ENCODE measurements at places on chromosomes 4 and X.
A peak's percentile ranks its signal among the peaks of the same experiment; 100 is the strongest.

- DNase-seq, result peak; percentile 38
Measured at GRCh38 chrX:10041383-10041782, 74.2 kb downstream of the CLDN34 start.

DNA sequence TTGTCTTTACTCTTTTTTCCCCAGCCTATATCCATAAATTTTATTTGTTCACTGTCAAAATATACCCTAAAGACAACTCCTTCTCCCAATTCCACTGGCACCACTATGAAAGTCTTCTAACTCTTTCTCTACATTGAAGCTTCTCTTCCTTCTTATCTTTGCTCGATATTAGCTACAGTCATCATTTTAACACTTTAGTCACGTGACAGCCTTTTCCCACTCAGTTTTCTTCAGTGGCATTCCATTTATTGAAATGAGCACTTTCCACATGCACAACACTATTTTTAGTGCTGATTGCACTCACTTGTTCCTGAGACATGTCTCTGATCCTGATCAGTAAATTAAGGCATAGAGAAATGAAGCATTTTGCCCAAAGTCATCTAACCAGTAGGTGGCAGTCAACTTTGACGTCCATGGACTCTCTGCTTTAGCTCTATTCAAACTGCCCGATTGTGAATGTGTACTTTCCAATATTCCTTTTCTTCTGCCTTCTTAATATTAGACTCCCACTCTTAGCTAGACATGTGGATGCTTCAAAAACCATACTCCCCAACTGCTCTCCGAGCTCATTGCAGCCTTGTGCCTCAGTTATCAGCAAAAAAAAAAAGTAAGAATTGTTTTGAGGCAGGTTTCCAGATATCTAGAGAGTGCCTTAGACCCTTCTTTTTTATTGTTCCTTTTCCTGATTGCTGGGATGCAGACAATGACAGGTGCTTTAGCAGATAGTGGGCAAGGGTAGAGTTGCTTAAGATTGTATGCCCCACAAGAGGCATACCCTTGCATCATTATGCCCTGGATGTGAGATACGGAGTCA is 394.4 kb upstream of the ADGRL3 start:
- DNase-seq, result peak; percentile 15

GRCh38 chr4:13178621-13179020 is 305.5 kb downstream of the RAB28 start:
- DNase-seq, result no peak

DNA sequence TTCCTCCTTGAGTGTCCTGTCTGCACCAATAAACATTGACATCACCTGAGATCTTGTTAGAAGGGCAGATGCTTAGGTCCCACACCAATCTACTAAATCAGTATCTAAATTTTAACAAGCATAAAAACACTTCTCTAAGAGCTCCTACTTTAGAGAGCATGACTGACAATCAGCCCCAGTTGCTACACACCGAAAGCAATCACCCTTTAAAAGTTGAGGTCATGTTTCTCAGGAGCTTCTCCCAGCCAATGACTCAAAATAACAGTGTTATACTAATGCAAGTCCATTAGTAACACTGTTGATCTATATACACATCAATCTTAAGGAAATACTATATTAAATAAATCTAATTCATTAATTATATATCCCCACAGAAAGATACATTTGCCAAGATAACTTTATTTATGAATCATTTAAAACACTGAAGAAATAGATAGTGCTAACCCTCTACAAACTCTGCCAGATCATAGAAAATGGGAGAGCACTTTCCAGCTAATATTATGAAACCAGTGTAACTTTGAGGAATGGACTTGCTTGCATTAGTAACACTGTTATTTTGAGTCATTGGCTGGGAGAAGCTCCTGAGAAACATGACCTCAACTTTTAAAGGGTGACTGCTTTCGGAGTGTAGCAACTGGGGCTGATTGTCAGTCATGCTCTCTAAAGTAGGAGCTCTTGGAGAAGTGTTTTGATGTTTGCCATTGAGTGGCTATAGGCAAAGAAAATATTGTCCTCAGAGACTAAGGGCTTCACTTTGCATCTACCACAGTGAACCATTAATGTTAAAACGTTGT is 109.8 kb upstream of the HDX start:
- DNase-seq, result no peak

DNA sequence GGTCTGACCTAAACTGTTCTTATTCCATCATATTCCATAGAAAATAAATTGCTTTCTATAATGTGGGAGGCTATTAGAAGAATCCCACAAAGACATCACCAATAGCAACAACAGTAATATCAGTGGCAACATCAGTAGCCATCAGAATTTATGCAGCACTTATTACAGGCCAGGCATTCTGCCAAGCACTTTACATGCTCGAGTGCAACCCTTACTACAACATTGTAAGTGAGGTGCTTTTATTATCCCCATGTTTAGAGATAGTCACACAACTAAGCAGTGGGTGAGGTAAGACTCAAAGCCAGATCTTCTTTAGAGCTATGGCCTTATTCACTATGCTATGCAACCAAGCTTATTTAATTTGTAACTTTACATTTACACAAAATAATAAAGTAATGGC is 317.1 kb upstream of the BMP3 start:
- DNase-seq, result no peak

DNA sequence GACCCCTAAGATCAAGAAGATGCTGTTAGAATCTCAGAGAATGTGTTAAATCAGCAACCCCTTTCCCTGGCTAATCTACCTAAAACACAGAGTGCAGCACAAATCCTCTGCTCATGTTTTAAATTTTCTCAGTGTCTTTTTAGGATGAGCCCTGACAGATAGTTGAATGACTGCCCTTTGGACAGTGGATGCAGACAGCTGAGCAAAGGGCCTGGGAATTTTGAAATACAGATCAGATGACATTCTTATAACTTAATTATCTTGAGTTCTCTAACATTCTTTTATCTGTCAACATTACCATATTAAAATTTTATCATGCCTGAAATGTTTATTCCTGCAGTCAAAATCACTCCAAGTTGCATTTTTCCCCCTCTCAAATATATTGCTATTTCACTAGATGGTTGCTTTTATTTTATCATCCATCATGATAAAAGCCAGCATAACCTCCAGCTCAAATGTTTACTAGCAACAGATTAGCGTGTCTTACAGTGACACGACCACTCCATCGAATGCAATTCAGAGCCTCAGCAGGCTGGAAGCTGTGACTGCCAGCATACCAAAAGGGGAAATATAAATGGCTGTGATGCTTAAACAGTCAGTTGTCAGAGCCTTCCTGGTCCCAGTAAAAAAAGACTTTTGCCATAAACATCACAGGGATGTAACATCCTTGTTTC is 22.8 kb upstream of the ARHGAP24 start:
- DNase-seq, result no peak

DNA sequence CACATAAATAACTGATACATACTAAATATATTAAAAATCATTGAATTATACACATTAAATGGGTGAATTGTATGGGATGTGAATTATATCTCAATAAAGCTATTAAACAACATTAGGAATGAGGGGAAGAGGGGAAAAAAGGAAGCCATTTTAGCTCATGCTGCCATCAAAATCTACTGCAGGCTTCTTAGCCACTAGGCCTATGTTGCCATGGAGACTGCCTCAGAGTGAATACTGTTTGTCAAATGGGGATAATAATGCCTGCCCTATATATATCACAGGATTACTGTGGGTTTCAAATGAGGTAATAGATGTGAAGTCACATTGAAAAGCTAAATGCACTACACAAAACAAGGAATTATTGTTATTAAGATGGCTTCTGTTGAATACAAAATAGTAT is 21.2 kb downstream of the TMEM255A start:
- no peak for DNase-seq

- DNase-seq, result no peak
Measured at GRCh38 chr4:132646186-132646585, 502.9 kb upstream of the PCDH10 start.

DNA sequence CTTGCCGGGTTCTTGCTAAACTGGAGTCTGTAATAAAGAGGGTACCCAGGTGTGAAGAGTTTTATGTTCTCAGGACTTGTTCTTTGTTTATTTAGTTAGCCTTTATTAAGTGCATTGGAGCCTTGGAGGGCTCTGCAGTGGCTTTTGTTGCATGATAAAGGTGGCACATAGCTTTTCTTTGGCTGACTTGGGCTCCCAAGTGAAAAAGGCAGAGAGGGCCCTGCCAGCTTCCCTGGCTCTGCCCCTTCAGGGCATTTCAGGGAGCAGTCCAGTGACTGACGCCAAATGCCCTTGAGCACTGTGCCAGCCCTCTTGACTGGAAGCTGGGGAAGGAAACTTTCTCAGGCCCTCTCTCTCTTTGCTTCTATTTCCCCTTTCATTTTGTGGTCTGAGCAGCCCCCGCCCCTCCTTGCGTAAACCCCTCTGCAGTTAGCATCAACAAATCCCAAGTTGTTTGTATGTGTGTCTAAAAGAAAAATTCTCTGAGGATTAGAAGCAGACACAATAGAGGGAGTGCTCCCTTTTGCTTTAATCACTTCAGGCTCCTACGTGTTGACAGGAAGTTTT is 152.2 kb downstream of the NHS start:
- no peak for DNase-seq

DNA sequence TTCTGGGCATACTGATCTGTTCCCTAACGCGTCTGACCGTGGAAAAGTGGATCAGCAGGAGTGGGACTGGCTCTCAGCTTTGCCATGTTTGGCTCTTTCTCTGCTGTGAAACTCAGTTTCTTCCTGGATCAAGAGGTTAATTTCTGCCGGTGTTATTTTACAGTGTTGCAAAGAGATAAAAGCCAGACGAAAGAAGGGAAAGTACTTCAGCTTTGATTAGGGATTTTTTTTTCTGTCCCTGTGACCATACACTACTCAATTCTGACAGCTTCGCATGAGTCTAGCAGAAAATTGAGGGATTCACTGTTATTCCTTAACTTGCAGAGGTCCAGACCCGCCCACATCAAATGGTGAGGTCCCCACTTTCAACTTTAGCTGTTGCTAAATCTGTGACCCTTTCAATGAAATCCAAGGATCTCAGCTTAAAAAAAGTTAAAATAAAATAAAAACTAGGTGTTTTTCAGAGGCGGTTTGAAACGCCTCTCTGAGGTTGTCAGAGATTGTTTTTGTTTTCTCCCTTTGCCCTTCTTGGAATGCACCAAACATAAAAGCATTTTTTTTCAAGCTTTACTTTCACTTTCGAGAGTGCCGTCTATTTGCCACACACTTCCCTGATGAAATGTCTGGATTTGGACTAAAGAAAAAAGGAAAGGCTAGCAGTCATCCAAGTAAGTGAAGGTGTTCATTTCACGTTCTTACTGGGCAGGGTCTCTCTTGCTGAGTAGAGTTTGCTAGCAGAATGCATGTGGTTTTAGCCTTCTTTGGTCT is at the start of gene TLR3:
Gene TLR3, plus strand, starts transcription at position 576 of the 768 bp plus-strand sequence. CDS start 7,464 bp downstream, outside the sequence.
- DNase-seq, result peak; percentile 25

DNA sequence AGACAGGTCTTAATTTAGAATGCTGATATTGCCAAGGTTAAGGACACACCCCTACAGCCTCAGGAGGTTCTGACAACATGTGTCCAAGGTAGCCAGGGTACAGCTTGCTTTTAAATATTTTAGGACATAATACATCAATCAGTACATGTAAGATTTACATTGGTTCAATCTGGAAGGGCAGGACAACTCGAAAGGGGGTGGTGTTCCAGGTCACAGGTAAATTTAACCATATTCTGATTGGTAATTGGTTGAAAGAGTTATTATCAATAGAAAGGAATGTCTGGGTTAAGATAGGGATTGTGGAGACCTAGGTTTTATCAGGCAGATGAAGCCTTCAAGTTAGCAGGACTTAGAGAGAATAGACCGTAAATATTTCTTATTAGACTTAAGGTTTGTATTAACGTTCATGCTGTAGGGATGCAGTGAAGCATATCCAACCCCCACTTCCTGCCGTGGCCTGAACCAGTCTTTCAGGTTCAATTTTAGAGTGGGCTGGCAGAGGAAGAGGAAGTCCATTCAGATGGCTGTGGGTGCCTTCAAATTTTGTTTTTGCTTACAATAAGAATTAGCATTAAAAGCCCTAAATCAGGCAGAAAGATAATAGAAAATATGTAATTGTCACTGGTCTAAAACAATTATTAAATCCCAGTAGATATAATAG is 136.5 kb upstream of the GALNTL6 start:
- no peak for DNase-seq

- DNase-seq, result peak; percentile 0
Measured at GRCh38 chrX:46456125-46456922, 88.9 kb downstream of the ZNF674 start.

- DNase-seq, result no peak
Measured at GRCh38 chr4:53547983-53548382, 43.3 kb downstream of the LNX1 start.

- no peak for DNase-seq
Measured at GRCh38 chr4:185384061-185384460, 11.7 kb downstream of the LRP2BP start.

GRCh38 chr4:146238107-146238506 is 23.8 kb downstream of the REELD1 start:
- no peak for DNase-seq

DNA sequence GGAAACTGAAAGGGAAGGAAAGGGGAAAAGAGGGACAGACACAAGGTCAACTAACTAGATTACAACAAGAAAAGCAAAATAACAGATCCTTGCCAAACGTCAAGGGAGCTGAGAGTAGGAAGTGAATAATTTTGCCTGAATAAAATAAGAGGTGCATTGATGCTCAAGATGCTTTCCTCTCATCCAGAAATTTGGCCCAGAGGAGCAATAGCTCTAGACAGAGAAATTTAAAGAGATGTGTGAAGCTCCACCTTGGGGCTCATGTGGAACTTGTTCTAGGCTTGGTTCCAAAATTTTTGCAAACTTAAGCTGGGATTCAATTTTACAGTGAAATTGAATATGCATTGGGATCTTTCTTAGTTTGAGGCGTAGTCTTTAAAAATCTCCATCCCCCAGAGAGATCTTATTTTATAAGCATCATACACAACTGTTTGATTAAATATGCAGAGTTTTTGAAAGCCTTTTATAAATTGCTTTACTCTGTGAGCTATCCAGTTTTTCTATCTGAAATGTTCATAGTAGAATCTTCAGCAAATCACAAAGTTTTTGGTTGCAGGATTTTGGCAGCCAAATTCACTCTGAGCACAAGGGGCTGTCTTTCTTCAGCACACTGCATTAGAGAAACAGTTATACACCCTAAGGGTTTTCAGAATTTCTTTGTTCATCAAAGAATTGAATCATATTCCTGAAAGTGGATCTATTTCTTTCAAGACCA is 1159.5 kb downstream of the ADGRL3 start:
- no peak for DNase-seq

GRCh38 chr4:3387154-3387942 is 54.4 kb upstream of the HGFAC start:
- no peak for DNase-seq

DNA sequence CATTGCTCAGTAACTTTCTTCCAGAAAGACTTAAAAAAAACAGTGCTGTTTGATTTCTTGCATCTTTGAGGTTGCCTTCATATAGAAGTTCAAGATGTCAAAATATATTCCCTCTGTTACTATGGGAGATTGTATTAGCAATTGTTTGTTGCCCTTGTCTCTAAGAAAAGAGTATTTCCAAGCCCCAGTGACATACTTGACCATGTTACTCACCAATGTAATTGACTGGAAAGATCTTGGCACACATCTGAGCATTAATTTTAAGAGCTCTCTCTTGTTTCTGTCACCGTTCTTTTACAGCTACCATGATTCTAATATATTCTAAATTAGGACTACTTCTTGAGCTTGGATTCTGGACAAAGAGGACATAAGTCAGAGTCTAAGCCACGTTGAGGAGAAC is 902.7 kb upstream of the EPHA5 start:
- DNase-seq, result peak; percentile 68

Measured in fibroblast of skin of right quadriceps (primary cell).